ENCODE measurements at places on chromosomes 13 and 19.

DNA sequence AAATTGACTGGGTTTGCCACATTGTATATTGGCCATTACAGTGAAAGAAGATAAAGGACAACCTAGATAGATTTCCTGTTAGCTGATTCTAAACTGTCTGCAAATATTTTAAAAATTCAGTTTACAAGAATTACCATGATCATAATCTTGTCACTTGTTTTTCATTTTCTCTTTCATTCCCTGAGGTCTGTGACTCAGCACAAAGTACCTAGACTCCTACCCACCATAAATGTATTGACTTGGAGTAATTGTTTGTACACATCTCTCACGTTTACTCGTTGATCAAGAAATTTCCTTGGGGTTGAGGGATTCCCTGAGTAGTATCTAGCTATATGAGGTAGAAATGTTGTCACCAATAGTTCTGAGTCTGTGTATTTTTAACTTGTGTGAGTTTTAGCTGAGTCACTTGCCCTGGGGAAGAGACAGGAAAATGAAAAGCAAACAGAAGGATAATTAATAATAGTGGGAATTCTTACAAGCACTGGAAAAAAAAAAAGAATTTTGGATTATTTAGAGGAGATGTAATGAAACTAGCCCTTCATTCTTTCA is 299.2 kb upstream of the DACH1 start:
- no peak for DNase-seq

DNA sequence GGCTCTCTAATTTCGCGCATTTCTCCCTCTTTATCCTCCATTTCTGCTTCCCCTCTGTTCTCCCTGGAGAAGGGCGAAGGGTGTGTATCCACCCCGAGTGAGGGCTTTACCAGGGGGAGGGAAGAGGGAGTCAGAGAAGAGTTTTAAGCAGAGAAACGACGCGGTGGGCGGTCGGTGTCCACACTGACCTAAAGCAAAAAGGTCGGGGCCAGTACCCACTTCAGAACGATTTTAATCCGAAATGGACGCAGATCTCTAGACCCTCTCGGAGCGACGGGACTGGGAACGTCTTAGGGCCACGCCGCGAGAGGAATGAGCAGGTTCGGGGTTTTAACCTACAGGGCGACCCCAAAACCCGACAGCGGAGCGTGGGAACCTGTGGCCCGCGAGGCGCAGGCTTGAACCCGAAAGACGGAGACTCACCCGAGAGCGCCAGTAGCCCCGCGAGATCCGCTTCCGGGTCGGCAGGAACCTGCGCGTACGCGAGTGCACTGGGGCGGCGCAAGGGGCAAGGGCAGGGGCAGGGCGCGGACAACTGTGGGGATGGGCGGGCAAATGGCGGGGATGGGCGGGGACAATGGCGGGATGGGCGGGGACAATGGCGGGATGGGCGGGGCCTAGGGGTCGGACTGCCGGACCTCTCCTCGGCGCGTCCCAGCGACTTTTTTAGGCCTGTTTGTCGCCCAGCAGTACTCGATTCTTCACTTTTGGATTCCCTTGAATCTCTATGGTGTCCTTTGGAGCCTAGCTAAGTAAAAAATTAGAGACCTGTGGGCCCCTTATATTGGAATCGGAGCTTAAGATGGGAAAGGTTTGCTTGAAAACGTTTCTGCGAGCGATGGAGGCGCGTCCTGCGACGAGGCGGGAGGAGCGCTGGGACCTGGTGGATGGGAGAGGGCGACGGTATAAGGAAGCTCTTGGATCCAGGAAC is at the start of gene ZNF677:
TSS of gene ZNF677 (minus strand) at position 463 of the 931 bp plus-strand sequence. CDS start 3,323 bp downstream, outside the sequence.
- peak; percentile 93 for DNase-seq

DNA sequence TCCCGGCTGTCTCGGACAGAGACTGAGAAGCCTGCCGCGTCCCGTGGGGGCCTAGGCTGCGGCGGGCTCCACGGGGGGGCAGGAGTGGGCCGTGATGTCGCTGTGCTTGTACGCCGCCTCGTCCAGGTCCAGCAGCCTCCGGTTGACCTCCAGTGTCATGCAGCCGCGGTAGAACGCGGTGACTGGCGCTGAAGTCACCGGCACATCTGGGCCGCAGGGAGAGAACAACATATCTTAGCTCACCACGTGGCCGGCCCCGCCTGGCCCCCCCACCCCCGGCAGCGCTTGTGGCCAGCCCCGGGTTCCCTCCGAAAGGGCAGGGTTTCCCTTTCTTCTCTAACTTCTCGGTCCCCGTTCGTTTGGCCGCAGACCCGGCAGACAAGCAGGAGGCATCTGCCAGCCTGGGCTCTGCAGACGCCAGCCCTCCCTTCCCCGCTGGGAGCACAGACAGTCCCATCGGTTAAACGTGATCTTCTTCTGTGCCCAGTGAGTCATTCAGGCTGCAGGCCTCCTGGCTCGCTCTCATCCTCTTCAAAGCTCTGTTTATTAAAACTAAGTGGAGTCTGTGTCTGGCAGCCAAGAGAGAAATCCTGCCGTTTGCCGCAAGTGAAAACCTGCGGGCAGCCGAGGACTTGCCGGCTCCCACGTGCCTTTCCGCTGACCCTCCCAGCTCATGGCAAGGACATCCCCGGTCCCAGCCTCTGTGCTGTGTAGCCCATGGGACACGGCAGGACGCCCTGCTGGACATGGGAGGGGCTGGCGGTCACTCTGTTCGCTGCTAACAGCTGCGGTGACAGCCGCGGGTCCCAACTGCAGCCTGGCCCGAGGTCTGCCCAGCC is 42.8 kb downstream of the GAS6 start:
- DNase-seq = peak; percentile 72

DNA sequence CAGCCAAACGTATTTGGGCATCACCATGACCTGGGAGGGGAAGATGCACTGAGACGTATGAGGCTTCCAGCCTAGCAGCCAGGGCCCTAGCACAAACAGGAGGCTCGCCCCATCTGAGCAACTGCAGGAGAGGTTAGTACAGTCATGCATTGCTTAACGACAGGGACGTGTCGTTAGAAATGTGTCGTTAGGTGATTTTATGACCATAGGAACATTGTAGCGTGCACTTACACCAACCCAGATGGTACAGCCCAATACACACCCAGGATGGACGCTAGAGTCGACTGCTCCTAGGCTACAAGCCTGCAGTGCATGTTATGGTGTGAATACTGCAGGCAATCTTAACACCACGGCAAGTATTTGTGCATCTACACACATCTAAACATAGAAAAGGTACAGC is 9.3 kb downstream of the CD177 start:
- DNase-seq = no peak

DNA sequence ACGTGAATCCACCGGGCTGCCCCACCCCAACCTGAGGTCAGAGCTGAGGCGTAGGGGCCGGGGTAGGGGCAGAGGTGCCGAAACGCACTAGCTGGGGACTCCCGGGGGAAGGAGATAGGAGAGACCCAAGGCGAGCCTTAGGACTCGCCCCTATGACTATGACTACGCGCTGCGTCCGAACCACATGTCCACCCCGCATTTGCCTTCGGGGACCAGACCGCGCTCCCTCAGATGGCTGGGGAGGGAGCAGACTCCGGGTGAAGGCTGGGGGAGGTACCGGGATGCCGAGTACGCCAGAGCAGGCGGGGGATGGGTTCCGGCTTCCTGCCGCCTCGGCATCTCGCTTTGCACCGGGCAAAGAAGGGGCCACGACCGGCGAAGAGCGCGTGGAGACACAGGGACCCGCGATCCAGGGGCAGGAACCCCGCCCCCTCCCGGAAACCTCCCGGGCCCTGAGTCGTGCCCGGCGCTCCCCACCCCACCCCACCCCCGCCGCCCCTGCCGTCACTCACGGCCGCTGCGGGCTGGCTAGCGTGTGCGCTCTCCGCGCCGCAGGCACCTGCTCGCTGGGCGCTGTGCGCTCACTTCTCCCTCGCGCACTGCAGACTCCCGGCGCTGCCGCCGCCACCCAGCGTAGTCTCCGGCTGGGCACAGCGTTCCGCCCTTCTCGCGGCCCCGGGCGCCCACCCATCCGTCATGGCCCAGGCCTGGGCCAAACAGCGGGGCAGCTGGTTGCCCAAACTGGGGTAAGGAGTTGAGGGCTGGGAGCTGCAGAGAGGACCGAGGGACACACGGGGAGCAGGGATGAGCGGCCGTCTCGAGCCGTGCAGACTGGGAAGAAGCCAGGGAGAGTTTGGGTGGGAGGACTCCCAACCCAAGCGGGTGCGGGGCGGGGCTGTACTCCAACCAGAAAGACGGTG is 622 bp upstream of the VSTM2B start:
- no peak for DNase-seq

- DNase-seq = no peak
Measured at GRCh38 chr19:35266520-35267352, 2.0 kb upstream of the USF2 start.

DNA sequence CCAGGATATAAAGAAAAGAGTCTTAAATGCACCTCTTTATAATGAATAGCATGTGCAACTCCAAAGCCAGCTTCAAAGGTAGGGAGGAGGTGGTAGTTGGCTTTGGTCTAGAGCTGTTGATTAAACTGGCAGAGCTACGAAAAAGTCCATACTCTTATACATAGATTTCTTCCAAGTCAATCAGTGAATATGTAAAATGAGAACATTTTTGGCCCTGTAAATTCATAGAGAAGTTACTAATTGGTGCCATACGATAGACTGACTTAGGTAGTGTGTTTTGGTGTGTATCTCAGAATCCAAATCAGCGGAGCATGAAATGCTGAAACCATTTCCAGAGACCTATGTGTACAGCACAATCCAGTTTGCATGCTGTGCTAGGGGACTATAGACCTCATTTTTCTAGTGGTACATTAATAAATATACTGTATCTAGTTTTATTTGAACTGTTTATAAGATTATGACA is 17.1 kb upstream of the DPY19L3 start:
- no peak for DNase-seq

- peak; percentile 39 for DNase-seq
Measured at GRCh38 chr19:8185343-8186068, 23.7 kb upstream of the CERS4 start.

DNA sequence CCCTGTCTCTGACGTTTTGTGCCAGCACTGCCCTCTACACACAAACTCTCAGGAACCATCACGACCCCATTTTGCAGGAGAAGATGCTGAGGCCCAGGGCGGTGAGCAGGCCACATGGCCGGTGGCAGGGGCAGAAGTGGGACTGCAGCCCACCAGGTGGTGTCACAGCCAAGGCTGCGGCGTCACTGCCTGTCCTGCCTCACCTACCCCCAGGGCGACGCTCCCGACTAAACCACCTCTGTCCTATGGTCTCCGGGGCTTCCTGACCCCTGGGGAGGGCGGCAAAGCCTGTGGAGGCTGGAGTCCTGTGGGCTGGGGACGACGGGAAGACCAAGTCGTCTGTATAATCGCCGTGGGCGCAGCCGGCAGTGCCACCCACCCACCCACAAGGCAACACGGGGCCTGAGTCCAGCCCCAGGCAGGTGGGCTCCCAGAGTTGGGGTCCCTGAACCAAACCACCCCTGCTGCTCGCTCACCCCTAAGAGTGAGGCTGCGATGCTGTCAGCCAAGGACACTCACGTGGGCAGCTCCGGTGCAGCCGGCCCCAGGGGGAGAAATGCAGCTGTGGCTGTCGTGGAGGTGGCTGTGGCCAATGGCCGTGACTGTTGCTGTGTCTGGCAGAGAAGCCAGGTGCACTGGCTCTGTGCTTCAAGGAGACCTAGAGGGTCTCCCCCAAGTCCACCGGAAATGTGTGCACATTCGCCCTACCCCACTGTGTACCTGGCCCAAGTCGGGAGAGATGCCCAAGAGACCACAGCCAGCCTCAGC is 29.7 kb downstream of the RASA3 start:
- DNase-seq = no peak

GRCh38 chr19:35278578-35279284 is 3.6 kb upstream of the HAMP start:
- DNase-seq = no peak

- no peak for DNase-seq
Measured at GRCh38 chr13:112804374-112804773, 114.5 kb downstream of the ATP11A start.

DNA sequence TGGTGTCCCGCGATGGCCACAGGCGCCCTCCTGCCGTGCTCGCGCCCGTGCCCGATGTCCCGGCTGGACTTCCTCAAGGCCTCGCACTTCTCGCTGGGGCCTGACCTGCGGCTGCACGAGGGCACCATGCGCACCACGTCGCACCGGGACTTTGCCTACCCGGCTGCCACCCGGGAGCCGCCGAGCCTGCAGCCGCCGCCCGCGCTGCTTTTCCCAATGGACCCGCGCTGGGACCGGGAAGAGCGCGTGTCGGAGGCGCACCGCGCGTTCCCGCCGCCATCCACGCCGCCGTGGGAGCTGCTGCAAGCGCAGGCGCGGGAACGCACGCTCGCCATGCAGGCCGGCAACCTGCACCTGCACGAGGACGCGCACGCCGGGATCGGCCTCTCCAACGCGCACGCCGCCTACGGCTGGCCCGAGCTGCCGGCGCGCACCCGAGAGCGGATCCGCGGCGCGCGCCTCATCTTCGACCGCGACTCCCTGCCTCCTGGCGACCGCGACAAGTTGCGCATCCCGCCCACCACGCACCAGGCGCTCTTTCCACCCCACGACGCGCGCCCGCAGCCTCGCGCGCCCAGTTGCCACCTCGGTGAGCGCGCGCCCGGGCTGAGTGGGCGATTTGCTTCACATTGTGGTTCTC is 12.1 kb upstream of the PEX11G start:
- DNase-seq = peak; percentile 75

DNA sequence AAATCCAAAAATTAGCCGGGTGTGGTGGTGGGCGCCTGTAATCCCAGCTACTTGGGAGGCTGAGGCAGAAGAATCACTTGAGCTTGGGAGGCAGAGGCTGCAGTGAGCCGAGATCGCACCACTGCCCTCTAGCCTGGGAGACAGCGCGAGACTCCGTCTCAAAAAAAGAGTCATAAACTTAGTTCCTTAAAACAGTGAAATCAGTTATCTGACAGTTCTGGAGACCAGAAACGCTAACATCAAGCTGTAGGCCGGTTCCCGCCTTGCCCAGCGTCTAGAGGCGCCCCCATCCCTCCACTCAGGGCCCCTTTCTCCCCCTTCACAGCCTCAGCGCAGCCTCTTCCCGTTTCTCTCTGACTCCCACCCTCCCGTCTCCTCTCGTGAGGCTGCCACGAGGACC is 11.9 kb downstream of the ADAT3 start:
- DNase-seq = no peak

DNA sequence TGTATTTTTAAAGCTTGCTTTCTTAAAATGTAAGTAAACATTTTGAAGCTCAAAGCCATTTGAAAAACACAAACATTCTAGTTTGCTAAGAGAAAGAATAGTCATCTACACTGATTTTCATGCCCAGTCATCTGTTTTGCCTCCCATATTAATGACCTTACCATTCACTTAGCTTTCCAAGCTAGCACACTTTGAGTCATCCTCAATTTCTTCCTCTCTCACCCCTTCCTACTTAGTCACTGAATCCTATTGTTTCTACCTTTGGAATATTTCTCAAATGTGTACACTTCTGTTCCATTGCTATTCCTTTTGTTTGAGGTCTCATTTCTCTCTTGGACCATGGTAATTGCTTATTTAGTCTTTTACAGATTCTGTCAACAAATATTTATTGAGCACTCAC is 7.3 kb upstream of the HS6ST3 start:
- no peak for DNase-seq

GRCh38 chr19:53912653-53913052 is 3.6 kb downstream of the CACNG7 start:
- DNase-seq = no peak

- DNase-seq = peak; percentile 10
Measured at GRCh38 chr13:85040215-85040614, 759.0 kb downstream of the SLITRK6 start.

GRCh38 chr19:17429641-17430113 is 9.8 kb downstream of the MVB12A start:
- peak; percentile 29 for DNase-seq

GRCh38 chr13:90884066-90884465 is 463.4 kb upstream of the MIR17HG start:
- DNase-seq = peak; percentile 10
